ENCODE measurements at places on chromosomes 6 and 20.

DNA sequence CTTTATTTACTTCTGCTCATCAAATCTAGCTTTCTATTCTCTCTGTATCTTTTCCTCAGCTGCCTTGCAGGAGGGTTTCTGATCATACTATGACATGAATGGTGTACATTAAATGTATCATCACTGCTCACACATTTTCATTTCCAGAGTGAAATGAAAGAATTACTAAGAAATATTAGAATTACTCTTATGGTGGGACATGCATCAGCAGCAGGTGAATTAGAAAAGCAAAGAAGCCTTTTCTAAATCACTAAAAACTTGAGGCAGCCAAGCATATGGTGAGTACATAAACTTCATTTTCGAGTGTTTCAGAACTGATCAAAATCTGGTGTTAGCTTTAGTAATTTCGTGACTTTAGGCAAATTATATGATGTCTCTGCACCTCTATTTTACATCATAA lies 23.6 kb downstream of the IL17A start:
- DNase-seq, result no peak

- DNase-seq, result no peak
Measured at GRCh38 chr6:79495246-79495645, 42.0 kb downstream of the LCA5 start.

DNA sequence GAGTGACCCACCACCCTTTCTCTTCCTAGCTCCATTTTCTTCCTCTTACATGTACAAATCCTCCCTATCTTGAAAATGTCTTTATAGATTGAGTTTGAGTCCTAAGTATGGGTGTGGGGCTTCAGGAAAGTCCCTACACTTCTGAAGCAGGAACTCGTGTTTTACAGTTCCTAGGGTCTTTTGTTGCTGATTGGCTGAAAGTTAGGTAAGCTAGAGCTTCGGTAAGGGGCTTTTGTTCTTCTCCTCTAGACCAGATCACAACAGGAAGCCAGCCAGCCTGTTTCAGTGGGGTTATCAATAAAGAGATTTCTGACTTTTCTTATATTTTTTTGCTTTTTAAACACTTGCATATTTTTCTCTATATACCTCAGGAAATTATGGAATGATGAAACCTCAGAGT lies 51.3 kb downstream of the CNR1 start:
- DNase-seq, result no peak

GRCh38 chr6:35519313-35520015 lies 6.8 kb upstream of the TULP1 start:
- no peak for DNase-seq

DNA sequence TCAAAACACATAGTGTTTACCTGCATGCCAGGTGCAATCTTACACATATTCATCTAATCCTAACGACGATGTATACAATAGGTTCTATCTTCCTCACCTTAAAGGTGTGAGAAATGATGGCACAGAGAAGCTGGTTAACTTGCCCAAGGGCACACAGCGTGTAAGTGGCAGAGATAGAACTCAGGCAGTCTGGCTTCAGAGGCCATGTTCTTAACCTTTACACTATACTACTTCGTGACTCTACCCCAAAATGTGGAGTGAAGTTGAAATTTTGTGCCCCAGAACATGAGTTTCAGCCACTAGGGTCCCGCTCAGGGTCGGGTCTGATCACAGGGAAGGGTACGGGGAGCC lies 584 bp downstream of the VPS52 start:
- no peak for DNase-seq

DNA sequence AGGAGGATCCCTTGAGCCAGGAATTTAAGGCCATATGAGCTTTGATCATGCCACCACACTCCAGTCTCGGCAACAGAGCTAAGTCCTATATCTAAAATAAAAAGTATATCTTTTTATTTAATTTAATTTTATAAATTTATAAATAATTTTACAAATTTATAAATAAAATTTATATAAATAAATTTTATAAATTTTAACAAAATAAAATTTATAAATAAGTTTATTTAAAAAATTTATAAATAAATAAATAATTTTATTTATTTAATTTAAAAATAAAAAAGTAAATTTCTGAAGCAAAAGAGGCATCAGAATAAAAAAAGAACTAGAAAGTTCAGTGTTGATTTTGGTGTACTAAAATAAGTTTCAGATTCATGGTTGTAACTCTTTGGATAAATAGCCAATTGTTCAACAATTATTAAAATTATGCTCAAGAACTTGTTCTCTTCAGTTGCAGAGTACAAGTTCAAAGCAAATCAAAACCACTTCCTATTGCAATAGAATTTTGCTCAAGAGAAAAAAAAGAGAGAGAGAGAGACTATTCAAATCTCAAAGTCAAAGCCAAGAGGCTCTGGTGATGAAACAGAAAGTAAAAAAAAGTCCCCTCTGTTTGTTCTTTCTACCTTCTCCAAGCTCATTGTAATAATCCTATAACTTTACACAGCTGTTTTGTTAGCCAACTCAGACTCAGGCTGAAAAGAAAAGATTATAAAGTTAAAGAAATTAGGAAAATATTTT lies 547.5 kb upstream of the ADGRB3 start:
- no peak for DNase-seq

GRCh38 chr6:101630941-101631340 lies 237.4 kb downstream of the GRIK2 start:
- DNase-seq, result no peak

DNA sequence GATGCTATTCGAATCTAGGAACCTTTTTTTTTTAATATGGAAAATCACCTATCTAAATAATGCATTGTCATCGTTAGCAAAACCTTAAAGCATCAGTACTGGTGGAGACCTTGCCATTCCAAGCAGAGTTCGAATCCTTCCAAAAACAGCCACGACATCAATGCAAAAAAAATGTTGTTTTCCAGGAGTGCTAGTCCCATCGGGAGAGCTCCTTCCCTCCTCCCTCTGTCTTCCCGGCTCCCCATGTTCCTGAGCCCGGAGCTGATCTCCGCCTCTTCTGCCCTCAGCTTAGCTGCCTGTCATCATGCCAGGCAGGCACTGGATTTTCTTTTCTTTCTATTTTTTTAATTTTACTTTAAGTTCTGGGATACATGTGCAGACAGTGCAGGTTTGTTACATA lies 153.6 kb upstream of the QKI start:
- DNase-seq, result peak; percentile 49

DNA sequence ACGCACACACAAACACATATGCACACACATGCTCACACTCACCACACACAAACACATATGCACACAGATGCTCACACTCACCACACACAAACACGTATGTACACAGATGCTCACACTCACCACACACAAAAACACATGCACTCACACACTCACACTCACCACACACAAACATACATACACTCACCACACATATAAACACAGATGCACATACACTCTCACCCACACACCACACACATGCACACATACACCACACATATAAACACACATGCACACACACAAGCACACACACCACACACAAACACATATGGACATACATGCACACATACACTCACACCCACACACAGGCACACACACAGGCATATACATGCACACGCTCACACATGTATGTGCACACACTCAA lies 112.3 kb downstream of the ERMARD start:
- DNase-seq, result no peak

- no peak for DNase-seq
Measured at GRCh38 chr6:130288065-130288464, 65.3 kb upstream of the SAMD3 start.

GRCh38 chr20:46158476-46158987 lies 40.4 kb downstream of the CD40 start:
- DNase-seq, result no peak

Data from iPS-NIHi11 (cell line).